ENCODE measurements at places on chromosomes 5 and 9. TPM values are rescaled to one million over a fixed set of nuclear protein-coding genes. Genes with fewer than 3 reads are reported as not detected.

DNA sequence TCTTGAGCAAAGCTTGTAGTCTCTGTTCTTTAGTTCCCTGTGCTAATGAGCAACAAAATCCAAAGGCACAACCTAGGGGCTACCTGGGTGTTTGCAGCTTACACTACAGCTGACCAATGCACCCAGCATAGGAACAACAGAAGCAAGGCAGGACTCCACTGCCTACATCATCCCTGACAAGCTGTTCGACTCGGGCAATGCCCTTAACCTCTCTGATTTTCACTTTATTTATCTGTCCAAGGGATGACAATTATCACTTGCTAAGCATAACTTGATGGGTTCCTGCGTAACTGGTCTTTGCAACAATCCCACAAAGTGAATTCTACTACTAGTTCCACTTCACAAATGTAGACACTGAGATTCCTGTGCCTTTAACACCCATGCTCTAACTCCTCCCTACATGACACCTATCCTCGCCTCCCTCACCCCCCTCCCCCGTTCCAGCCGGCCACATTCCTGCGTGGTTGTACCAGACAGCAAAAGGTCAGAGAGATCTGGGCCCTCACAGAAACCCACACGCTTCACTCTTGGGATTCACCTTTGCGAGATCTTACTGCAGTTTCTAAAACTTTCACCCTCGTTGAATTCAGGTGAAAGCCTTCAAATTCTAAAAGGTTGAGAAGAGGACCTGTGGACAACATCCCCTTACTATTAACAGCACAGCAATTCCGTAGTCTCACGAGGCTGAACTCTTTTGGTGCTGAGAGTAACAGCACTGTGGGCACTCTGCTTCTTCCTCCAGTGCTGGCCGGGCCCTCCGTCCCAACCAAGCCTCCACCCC, 995 bp downstream of the IPPK start:
- DNase-seq: peak; percentile 57
- H3K4me3 ChIP-seq: peak overlapping the region; percentile 96
- H3K27me3 ChIP-seq: no peaks in the 10 kb centered on the region
- peaks cover 53% of the 10 kb centered on the region for H3K4me1 ChIP-seq
- H3K36me3 ChIP-seq: peaks cover 24% of the 10 kb centered on the region
- H3K27ac ChIP-seq: peak overlapping the region; percentile 96

- H3K27me3 ChIP-seq: peaks cover 9% of the 10 kb centered on the region
- no peak for DNase-seq
- no peaks in the 10 kb centered on the region for H3K36me3 ChIP-seq
These were observed 51.4 kb upstream of the TJP2 start for GRCh38 chr9:69122549-69123141.

GRCh38 chr5:98460536-98460935, 312.9 kb upstream of the RGMB start:
- H3K36me3 ChIP-seq: no peaks in the 10 kb centered on the region
- H3K4me3 ChIP-seq: no peak overlapping the region
- no peaks in the 10 kb centered on the region for H3K4me1 ChIP-seq
- H3K27ac ChIP-seq: no peak overlapping the region

DNA sequence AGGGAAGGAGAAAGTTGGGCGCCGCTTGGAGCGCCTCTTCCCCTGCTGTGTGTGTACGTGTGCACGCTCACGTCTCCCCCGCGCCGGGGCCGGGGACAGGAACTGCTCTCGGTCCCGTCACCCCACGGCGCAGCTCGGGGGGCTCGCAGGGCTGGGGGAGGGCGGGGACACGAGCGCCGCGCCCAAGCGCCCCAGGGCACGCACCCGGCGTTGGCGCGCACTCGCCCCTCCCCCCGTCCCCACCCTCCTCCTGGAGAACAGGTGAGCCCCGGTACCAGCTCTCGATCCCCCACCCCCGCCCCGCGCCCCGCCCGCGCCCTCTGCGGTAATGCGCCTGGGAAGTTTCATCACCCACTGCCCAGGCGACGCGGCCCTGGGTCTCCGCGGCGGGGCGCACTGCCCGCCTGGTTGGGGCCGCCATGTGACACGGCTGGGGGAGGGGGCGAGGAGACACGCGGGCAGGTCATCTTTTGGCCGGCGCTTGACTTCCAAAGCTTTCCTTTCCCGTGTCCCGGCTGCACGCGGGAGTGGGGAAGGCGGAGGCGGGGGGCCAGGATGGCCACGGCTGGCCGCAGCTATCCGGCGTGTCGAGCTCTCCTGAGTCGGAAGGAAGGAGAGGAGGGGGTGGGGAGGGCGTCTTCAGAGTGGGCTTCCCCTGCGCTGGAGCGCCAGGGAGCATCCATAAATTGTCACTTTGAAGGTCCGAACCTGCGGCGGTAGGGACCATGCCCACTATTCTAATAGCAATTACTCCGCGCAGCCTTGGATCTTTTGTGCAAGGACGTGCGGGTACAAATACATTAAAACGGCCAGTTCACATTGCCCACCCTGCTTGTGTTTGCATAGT, 1.5 kb upstream of the STC2 start:
- peaks cover 57% of the 10 kb centered on the region for H3K4me1 ChIP-seq
- DNase-seq: peak; percentile 77
- H3K27ac ChIP-seq: peak overlapping the region; percentile 82
- peak overlapping the region; percentile 89 for H3K4me3 ChIP-seq
- H3K27me3 ChIP-seq: peaks cover 15% of the 10 kb centered on the region

DNA sequence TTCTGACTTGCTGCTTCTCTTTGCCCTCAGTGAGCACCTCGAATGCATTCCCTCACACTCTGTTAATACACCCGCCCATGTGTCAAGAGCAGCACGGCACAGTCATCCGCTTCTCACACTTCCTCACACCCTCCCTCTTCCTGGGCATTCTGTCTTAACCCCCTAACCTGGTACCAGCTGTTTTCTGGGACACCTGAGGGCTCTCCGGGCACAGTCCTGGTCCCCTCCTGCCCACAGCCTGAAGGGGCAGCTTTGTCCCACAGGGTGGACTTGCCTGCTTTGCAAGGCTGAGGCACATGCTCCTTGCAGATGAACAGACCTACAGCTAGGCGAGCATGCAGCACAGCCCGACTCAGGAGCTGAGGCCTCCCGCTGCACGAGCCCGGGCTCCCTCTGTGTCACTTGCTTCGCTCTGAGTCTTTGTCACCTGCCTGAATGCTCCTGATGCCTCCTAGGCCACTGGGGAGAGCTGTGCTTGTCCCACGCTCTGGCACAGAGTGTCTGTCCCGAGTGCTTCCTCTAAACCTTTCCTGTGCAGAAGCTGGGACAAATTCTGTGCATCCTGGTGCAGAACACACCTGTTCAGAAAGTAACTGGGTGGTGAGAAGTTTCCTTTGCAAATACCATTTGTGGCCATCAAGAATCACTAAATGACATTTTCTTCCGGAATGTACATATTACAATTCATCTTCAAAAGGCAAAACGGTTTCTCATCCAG, 47.8 kb downstream of the AHRR start:
- H3K27ac ChIP-seq: peak overlapping the region; percentile 71
- H3K4me3 ChIP-seq: peak overlapping the region; percentile 0
- peaks cover 55% of the 10 kb centered on the region for H3K36me3 ChIP-seq
- peaks cover 64% of the 10 kb centered on the region for H3K4me1 ChIP-seq
- peak; percentile 28 for DNase-seq

DNA sequence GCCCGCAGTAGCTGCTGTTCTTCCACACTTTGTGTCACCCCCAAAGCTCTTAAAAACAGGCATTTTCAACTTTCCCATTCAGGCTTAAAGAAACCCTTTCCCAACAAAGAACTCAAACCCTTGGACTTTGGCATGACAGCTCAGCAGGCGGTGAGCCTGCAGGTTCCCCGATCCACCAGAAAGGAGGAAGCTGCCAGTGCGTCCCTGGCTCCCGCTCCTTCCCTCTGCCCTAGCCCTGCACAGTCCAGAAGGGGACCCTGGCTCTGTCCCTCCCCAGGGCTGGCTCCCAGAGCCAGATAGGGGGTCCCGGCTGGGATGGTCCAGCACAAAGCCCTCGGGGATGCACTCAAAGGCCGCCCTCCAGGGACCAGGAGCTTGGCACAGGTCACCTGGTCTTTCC, 9.6 kb downstream of the SLC9A3 start:
- no peaks in the 10 kb centered on the region for H3K4me1 ChIP-seq
- H3K27ac ChIP-seq: no peak overlapping the region
- DNase-seq: no peak

- no peaks in the 10 kb centered on the region for H3K36me3 ChIP-seq
- no peak for DNase-seq
- H3K4me3 ChIP-seq: peak overlapping the region; percentile 32
- H3K27ac ChIP-seq: no peak overlapping the region
- H3K4me1 ChIP-seq: peaks cover 36% of the 10 kb centered on the region
These were observed 1.6 kb upstream of the P4HA2 start for GRCh38 chr5:132229236-132229635.

The DRD1 gene
- not detected for total RNA-seq
